ENCODE measurements at places on chromosomes 4 and X.
A peak's percentile ranks its signal among the peaks of the same experiment; 100 is the strongest.

- DNase-seq = no peak
Observed at GRCh38 chr4:95831166-95831565, 8.7 kb upstream of the PDHA2 start.

GRCh38 chr4:15078682-15079642 is 76.7 kb downstream of the CPEB2 start:
- no peak for DNase-seq

- peak; percentile 48 for DNase-seq
Observed at GRCh38 chr4:38856524-38857337, at the start of gene TLR6. TLR6 (minus strand) TSS chr4:38856817; CDS start chr4:38829473, 27,344 bp downstream.

GRCh38 chr4:3384771-3385710 is 56.7 kb upstream of the HGFAC start:
- DNase-seq = no peak

- DNase-seq = peak; percentile 27
Observed at GRCh38 chr4:931194-931959, 739 bp downstream of the GAK start.

DNA sequence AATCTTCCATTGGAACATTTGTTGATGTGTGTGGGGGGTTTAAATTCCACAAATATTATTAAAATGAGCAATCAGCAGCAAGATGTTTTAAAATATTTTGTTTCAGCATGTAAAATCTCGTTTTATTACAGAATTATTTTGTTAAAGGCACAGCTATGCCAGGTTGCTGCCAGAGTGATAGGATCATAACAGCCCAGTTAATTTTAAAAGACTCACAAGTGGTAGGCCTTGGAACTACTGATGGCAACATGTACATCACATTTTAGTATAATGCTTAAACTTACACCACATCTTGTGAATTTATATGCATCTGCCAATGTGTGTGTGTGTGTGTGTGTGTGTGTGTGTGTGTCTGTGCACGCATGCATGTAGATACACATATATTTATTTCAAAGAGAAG is 97.8 kb upstream of the SPRY1 start:
- no peak for DNase-seq

GRCh38 chrX:1601051-1601767 is 9.8 kb downstream of the AKAP17A start:
- no peak for DNase-seq

- DNase-seq = no peak
Observed at GRCh38 chrX:103187953-103188475, 26.9 kb upstream of the BEX4 start.

DNA sequence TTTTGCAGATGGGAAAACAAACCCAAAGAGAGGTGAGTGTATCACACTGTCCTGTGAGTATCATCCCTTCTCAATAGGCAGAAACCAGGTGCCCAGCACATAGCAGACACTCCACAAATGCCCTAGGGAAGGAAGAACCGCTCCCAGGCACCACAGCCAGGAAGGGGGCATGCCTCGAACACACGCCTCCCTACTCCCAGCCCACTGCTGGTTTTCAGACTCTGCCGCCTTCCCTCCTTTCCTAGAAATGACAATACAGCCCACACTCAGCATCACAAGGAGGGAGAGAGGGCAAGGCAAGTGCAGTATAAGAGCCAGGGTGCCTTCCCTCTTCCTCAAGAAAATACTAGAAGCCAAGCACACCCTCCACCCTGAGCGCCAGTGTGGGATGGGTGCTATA is 16.2 kb downstream of the JAKMIP1 start:
- DNase-seq = no peak

DNA sequence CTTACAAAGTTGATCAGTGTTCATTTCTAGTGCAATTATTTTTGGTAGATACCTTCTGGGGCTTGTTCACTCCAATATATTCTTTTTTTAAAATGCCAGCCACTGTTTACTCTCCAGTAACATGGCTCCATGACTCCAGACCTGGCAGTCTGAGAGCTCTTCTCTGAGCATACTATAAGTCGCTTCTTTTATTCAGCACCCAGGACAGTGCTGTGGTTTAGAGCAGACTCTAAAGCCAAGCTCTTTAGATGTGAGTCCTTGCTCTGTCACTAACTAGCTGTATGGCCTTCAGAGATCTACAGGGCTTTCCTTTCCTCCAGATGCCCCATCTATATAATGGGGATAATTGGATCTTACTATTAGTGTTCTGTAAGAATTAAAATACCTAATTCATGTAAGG is 200.2 kb upstream of the FAM241A start:
- no peak for DNase-seq

- DNase-seq = no peak
Observed at GRCh38 chrX:97587171-97587570, 703.5 kb downstream of the RPA4 start.

DNA sequence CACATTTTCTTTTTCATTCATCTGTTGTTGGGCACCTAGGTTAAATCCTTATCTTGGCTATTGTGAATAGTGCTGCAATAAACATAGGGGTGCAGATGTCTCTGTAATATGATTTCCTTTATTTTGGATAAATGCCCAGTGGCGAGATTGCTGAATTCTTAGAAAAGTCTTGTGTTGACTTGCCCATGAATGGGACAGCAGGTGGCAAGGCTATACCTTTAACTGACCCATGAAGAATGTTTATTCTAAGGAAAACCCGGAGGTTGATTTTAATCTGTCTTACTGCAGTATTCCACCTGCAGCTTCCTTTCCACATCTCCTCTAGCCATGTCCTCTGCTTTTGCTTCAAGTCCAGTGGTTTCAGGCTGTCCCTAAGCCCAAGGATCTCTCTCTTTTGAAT is 220.6 kb downstream of the SNCA start:
- DNase-seq = no peak

DNA sequence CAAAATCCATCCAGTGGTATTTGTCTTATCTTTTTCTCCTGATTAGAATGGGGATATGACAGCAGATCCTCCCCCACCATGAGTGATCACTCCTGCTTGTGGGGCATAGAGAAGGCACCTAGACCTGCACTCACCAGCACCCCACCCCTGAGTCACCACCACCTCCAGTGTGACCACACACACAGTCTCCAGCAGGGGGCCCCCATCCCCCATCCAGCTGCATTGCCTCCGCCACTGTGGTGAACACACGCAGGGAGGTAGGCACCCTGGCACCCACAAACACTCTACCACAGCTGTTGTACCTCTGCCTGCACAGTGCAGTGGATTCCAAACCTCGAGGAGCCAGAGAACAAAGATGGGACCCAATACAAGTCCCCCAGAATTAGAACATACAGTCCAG is 9.0 kb upstream of the MAGEA8 start:
- no peak for DNase-seq

DNA sequence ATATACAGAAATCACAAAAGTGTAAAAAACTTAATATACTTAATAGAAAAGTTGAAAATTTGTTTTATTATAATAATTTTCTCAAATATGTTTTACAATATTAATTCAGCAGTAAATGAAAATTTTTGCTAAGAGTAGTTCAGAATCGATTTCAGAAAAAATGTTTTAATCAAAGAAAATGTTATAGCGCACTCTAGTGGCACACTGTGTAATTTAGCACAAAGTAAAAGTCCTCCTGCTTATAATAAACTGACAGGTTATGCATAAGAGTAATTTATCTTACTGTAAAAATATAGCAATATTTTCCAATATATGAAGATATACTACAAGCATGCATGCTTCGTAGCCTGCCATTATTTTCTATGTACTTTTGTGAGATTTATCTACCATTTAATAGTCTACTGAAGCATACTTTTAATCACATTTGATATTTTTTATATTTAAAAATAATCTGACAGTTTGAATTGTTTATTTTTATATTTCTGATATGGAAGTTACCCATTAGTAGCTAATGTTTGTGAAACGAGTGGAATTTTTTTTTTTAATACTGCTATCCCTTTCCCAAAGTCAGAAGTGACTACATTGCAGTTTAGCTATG is 217.9 kb upstream of the KLHL4 start:
- DNase-seq = no peak

DNA sequence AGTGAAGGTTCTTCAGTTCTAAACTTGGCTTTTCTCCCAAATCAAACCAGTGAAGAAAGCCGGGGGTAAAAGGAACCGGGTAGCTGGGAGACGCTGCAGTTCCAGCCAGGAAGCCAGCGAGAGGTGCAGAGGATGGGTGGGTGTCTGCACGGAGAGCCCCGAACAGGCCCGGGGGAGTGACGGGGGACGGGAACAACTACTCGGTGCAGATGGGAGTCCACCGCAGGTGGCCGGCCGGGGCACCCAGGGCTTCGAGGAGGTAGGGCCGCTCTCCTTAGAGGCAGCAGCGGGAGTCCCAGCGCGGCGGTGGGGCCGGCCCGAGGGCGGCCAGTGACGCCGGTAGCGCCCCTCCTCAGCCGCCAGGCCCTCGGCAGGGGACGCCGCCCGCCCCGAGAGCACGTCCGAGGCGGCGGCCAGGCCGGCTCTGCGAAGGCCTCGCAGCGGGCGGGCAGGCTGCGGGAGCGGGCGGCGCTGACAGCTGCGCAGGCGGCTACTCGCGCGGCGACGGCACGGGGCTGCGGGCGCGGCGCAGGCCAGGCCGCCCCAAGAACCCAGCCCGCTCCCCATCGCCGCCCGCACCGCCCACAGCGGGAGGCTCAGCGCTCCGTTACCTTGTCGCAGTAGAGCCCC is 449 bp downstream of the FBXL5 start:
- DNase-seq = peak; percentile 26

DNA sequence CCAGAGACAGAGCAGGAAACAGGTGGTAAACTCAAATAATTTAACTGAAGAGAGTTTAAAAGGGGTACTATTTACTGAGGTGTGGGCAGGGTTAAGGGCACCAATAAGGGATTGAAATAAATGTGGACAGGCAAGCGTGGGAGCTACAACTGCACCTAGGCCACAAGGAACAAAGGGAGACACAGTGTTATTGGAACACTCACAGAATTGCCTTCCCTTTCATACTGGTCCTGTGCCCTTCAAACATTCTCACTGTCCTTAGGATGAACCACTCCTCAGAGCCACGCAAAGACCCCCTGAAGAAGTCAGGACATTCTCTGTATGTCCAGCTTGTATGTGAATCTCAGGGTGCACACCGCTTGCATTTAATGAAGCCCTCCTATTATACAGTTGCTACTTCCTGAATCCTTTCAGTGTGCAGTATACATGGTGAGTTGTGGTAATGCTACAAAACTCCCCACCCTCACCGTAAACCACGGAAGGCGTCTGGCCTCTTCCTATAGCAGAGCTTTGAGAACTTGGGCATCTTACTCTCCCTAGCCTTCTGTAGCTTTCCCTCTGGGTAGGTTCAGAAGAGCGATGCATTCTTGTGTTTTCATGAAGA is 9.6 kb upstream of the MRPL1 start:
- no peak for DNase-seq

GRCh38 chrX:30900227-30900626 is 11.2 kb upstream of the TAB3 start:
- no peak for DNase-seq

- no peak for DNase-seq
Observed at GRCh38 chrX:19303256-19303880, 40.4 kb upstream of the PDHA1 start.

- no peak for DNase-seq
Observed at GRCh38 chr4:9996319-9997110, 24.8 kb downstream of the SLC2A9 start.

DNA sequence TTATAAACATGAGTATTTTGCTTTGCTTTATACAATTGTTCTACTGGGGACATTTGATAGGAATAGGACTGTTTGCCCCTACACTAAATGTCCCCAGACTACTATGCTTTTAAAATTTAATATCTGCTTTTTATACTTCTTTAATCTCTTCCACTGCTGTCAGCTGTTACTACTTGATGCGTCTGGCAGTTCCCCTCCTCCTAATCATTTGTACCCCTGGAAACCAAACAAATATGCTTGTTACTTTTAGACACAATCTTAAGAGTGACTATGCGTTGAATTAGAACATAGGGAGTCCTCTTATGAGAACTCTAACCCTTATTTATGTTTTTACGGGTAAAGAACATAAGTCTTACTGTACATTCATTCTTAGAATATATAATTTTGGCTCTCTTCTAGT is 145.7 kb downstream of the EDA start:
- DNase-seq = no peak

GRCh38 chr4:103397541-103397940 is 199.4 kb upstream of the CENPE start:
- no peak for DNase-seq

DNA sequence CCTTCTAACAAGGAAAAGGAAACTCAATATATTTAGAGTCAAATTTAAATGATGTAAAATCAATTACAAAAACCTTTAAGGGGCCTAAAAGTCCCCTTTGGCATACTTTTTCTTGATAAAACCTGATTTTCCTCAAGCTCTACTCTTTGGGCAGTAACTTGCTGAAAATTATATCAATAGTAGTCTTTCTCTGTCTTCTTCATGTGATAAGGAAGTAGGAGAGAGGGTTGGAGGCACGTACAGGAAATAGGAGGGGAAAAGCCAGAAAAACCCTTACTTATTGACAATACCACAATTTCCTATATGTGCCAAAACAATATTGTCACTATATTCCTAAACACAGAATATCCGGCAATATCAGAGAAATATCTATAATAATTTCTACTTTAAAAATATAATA is 9.6 kb downstream of the RHOH start:
- no peak for DNase-seq

- DNase-seq = peak; percentile 48
Observed at GRCh38 chrX:13254076-13254785, 65.6 kb downstream of the ATXN3L start.

GRCh38 chr4:111360906-111361305 is 738.0 kb upstream of the PITX2 start:
- DNase-seq = no peak

GRCh38 chr4:144183165-144183564 is 42.6 kb upstream of the GYPA start:
- DNase-seq = no peak

GRCh38 chrX:141904262-141904661 is 568 bp downstream of the MAGEC1 start:
- no peak for DNase-seq

DNA sequence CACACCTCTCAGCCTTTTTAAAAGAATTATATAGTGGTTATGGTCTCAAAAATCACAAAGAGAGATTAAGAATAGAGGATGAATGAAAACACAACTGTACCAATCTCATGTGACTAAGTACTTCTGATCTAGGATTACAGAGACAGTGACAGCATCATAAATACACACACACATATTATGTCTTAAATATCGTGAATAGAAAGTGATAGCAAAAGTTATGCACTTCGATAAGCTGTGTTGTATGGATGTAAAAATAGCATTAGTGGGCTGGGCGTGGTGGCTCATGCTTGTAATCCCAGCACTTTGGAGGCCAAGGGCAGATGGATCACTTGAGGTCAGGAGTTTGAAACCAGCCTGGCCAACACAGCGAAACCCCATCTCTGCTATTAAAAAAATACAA is 25.0 kb downstream of the GYPA start:
- DNase-seq = no peak

- peak; percentile 36 for DNase-seq
Observed at GRCh38 chr4:186342582-186342981, 76.6 kb downstream of the F11 start.
